ENCODE measurements at places on chromosomes 2 and 18.

DNA sequence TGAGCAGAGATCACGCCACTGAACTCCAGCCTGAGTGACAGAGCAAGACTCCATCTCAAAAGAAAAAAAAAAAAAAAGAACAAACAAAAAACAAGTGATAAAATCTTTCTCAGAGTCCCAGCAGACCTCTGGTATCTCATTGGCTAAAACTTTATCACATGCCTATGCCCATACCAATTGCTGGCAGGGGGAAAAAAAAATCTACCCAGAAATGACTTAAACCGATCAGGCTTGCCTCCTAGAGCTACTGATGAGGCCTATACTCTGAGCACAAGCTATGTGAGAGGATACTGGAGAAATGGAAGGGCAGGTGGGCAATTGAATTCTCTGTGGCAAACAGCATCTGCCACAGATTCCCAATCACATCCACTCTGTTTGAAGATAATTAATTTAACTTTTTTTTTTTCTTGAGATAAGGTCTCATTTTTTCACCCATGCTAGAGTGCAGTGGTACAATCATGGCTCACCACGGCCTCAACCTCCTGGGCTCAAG, 49.0 kb downstream of the FBXO36 start:
- DNase-seq, result no peak

DNA sequence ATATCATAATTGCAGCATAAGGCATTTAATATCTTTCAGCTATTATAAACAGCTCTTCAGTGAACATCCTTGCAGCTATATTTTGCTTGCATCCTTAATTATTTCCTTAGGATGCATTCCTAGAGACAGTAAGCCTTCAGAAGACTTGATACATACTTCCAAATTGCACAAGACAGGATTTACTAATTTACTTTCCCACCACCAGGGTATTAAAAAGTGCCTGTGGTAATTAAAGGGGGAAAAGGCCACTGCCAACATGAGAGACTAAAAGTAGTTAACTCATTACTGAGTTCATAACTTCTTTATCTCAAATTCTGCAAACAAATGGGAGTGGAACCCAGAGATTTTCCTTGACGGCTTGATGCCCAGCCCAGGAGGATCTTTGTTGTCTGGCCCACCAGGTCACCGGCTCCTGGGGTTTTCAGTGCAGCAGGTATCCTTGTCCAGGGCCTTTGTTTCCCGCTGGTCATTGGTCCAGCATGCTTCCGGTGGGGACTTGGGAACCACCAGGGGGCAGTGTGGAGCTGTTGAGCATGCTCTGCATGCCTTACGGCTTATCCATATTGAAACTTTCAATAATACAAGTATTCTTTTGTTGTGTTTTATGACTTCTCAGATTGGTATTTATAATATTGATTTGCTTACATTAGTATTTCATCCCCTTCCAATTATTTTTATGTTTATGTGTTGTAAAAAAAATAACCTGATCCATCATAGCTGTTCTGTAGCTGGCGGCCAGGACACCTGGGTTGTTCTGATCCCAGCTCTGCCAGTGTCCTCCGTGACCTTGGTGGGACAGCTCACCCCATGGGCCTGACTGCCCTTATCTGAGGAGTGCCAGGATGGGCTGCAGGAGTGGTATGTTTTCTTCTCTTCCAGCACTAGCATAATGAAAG, 61.4 kb downstream of the TGOLN2 start:
- DNase-seq, result peak; percentile 84

- DNase-seq, result no peak
Observed at GRCh38 chr18:8584798-8585197, 24.4 kb upstream of the RAB12 start.

DNA sequence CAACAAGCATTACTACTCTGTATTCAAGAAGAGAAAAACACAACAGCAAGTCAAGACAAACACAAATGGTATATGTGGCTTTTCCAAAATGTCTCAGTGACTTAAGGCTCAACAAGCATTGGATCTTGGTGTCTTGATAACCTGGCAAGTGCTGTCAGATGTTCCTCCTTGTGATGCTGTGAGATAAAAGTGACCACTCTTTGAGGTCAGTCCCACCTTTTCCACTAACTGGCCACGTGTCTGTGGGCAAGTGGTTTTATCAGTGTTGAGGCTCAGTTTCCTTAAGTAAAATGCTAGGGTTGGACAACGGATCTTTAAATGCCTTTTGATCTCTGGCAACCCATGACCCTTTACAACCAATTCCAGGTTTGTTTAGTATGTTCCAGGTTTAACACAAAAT, 98.7 kb downstream of the BCL2 start:
- DNase-seq, result no peak

DNA sequence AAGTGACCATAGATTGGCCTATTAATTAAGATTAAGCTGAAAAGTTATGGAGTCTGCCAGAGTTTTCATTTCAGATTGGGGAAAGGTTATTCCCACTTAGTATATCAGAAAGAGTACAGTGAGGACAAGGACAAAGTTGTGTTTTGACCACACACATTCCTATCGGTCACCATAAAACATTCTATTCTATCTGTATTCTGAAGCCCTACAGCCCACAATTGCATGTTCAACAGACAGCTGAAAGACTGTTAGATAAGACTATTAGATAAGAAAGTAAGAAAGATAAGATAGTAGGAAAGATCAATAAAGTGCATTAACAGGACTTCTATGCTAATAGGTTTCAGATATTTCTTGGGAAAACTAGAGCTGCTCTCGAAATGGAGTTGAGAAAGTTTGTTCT, 26.7 kb upstream of the ACYP2 start:
- no peak for DNase-seq

DNA sequence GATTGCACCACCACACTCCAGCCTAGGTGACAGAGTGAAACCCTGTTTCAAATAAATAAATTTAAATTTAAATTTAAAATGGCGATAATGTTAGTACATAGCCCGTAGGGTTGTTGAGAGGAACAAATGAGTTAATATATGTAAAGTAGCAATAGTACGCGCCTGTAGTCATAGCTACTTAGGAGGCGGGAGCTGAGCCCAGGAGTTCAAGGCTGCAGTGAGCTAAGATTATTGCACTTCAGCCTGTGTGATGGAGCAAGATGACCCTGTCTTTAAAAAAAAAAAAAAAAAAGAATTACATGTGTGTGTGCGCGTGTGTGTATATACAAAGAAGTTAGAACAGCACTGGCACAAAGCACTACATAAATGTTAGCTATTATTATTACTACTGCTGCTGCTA, 117.4 kb upstream of the ARL5A start:
- no peak for DNase-seq

DNA sequence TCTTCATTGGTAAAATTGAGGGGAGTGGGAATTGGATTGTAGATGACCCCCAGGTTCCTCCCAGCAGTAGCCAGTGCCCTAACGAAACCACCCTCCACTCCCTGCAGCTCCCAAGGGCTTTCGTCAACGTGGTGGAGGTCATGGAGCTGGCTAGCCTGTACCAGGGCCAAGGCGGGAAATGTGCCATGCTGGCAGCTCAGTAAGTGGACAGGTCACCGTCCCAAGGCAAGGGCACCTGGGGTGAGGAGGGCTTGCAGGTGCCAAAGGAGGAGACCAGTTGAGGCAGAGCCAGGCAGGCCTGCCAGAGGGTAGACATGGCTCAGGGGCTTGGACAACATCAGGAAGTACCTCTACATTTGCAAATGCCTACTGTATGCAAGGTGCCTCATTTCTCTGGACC, 122.6 kb upstream of the PPP1CB start:
- no peak for DNase-seq

DNA sequence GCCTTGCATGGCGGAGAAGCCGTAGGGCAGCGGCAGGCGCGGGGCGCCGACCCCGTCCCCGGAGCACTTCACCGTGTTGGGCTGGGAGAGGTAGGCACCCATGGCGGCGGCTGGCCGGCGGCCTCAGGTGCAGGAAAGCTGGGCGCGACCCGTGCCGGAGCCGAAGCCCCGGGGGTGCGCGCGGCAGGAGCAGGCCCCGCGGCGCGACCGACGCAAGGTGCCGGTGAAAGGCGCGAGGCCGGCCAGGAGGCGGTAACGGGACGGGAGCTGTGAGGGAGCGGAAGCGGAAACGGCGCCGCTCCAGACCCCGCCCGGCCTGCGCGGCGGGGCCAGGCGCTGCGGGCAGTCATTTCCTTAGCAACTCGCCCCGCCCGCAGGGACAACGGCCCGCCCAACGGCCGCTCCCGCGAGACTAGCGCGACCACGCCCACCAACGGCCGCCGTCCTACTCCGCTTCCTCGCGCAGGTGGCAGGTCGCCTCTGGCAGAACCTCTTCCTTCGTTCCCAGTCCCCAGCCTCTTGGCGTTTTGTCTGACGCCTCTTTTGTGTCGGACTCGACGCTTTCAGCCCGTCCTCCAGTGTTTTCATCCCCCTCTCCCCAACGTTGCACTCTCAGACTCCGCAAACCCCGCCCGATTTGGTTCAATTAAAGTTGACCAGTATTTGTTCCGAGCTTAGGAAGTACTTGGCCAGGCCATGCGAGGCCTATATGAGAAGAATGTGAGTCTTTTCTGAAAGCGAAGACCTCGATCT, at the start of gene PPM1G:
PPM1G (minus strand) TSS at position 271 of the 753 bp plus-strand sequence; CDS start at position 102, 169 bp downstream.
- DNase-seq, result peak; percentile 99

DNA sequence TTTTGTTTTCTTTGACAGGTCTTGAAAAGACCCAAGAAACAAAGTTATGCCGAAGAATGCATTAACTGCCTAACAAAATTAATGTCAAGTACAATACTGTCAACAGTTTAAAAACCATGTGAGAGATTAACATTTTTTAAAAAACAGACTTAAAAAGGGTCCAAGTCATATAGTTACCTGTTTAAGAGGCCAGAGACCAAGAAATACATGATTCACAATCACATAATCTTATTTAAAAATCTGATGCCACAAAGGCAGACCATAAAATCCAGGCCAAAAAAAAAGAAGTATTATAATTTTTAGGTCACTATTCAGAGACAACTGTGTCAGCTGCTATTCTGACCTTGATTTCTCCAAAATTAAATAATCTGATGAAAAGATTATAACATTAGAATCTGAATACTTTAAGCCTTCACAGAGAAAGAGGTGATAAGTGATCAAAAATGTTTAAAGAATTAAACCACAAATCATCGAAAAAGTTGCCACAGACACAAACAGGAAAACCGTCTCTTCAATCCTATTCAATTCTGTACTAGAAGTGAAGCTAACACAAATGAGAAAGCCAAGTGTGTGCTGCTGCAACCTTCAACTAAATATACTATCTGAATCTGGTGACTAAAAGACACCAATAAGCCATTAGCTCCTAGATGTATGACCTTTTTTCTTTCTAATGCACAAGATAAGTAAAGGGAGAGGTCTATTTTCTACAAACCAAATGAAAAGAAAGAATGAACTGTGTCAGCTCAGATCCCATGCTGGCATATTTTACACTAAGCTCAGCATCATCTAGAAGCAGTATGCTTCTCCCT, 286.0 kb downstream of the ZEB2 start:
- no peak for DNase-seq

DNA sequence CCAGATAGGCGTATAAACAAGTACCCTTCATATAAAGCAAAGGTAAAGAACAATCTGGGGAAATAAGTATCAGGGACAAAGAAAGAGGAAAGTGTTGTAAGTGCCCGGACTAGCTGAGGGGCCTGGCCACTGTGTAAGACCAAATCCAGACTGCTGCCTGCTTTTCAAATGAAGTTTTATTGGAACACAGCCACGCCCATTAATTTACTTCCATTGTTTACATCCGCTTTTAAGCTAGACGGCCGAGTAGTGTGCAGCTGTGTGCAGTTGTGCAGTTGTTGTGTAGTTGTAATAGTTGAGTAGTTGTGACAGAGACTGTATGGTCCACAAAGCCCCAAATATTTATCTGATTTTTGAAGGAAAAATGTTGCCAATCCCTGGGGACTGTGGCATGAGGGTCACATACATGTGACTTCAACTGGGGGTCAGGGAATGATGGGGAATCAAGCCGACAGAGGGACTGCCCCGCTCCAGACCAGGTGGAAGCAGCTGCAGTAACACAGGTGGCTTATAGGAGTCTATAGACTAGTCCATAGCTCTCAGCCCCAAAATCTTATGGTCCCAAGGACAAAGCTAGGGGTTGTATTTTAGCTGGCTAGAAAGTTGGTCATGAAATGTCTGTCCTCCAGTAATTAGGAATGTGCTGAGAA, 30.0 kb downstream of the FHL2 start:
- DNase-seq, result no peak

GRCh38 chr2:102103992-102104871, 38.3 kb upstream of the IL1R1 start:
- peak; percentile 93 for DNase-seq
